ENCODE measurements at places on chromosomes 7 and 10.

- DNase-seq: no peak
Measured at GRCh38 chr10:59360605-59361405, 1.5 kb downstream of the FAM13C start.

- DNase-seq: no peak
Measured at GRCh38 chr7:148672041-148672440, 26.7 kb upstream of the CUL1 start.

DNA sequence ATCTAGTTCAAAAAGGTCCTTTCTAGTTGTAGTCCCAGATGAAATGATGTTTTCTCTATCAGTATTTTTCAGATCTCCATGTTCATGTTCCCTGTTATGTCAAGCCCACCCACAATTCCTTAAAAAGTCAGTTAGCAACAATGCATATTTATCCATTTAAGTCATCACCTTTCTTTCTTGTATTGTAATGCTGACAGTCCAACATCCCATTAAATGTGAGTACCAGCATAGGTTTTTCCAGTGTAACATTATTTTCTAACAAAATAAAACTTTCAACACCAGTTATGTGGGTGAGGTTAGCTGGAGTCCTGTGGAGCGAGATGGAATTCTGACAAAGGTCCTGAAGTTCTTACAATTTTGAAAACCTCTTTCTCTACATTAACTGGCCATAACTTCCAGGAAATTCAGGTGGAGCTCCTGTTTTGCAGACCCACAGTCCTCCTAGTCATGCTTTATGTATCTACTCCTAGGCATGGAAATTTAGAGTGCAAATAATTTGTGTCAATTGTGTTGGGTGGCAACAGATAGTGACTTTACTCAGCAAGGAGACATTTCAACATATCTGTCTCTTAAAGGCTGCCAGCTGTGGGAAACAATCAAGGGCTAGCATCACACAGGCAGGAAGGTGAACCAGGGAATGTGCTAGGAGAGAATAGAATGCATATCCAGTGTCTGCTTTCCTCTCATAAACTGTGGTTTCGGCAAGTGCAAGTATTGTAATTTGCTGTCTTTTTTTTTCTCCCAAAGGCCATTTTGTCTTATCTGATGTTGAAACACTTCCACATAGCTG, 162.6 kb downstream of the MTERF1 start:
- DNase-seq: no peak

DNA sequence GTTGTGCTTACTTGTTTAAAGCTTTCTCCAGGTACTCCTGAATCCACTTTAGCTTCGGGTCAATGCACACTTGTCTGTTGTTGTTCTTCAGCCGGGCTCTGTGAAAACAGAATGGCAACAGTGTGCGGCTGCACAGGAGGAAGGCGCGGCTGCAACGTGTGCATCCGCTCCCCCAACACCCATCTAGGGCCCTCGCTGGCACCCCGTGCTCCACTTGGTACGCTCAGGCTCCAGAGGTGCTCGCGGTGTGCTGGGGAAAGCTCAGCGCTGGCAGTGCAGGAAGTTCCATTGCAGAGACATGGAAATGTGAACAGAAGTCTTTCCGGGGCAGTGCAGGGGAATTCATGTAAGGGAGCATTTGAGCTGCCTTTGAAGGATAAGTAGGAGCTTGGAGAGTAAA, 6.3 kb downstream of the CXCL12 start:
- no peak for DNase-seq
